HCT116 (cell line): ENCODE measurements at places on chromosomes 5 and 9. TPM values are rescaled to one million over a fixed set of nuclear protein-coding genes. Genes with fewer than 3 reads are reported as not detected.
A peak's percentile ranks its signal among the peaks of the same experiment; 100 is the strongest.

- no peak overlapping the region for H3K4me3 ChIP-seq
- DNase-seq: no peak
- no peaks in the 10 kb centered on the region for H3K27me3 ChIP-seq
- no peaks in the 10 kb centered on the region for H3K4me1 ChIP-seq
- H3K27ac ChIP-seq: no peak overlapping the region
Observed at GRCh38 chr5:143222287-143223231, 180.9 kb downstream of the NR3C1 start.

DNA sequence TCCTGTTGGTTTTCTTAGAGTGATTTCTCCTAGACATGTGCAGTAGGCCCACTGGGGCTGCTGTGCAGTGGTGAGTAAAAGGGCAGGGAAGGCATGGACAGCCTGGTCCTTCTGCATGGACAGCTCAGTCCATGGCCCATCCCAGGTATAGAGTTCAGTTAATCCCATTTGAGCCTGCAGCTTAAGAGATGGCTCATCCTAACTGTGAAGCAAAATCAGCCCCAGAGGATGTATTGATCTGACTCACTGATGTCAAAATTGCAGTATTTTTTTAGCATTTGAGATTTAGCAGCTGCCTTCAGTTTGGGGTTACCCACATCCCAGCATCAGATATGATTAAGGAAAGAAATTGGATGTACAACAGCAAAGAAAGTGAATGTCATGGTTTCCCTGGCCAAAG is 93.4 kb downstream of the PDE6A start:
- DNase-seq: no peak
- H3K36me3 ChIP-seq: no peaks in the 10 kb centered on the region
- no peaks in the 10 kb centered on the region for H3K27me3 ChIP-seq
- no peaks in the 10 kb centered on the region for H3K4me1 ChIP-seq
- no peak overlapping the region for H3K27ac ChIP-seq
- H3K4me3 ChIP-seq: no peak overlapping the region

DNA sequence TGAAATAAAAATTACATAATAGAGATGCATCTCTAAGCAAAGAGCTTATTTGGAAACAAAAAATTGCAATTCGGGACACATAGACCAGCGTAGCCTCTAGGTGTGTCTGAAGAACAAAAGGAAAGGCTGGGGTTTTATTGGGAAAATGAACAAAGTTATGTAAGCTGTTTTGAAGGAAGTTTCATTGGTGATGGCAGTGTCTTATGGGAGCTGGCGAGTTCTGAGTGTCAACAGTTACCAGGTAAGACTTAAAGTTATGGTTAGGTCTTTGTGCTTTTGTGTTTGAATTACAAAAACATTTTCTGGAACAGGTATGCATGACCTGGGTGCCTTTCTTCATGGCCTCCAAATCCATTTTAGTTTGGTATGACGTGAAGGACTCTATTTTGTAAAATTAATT is 48.9 kb downstream of the SLC27A6 start:
- no peak overlapping the region for H3K4me3 ChIP-seq
- H3K4me1 ChIP-seq: no peaks in the 10 kb centered on the region
- H3K27me3 ChIP-seq: no peaks in the 10 kb centered on the region
- H3K27ac ChIP-seq: no peak overlapping the region
- no peak for DNase-seq

DNA sequence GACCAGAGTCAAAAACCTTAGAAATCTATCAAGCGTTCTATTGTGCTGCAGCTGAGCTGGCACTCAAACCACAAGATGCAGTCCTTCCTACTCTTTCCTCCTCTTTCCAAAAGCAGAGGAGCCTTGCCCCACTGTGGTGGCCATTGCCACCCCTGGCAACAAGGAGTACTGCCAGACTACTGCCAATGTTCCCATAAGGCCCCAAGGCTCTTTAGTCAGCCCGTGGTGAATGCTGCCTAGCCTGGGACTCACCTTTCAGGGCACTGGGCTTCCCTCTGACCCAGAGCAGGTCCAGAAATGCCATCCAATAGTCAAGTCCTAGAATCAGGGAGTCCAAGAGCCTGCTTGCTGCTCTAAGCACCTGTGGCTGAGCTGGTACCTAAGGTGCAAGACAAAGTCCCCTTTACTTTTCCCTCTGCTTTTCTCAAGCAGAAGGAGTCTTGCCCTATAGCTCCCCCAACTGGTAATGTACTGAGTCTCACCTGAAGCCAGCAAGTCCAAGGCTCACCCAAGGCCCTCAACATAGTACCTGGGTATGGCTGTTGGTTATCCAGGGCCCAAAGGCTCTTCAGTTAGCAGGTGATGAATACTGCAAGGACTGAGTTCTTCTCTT is 219.4 kb downstream of the ATPSCKMT start:
- no peaks in the 10 kb centered on the region for H3K27me3 ChIP-seq
- H3K4me1 ChIP-seq: no peaks in the 10 kb centered on the region
- DNase-seq: peak; percentile 23

DNA sequence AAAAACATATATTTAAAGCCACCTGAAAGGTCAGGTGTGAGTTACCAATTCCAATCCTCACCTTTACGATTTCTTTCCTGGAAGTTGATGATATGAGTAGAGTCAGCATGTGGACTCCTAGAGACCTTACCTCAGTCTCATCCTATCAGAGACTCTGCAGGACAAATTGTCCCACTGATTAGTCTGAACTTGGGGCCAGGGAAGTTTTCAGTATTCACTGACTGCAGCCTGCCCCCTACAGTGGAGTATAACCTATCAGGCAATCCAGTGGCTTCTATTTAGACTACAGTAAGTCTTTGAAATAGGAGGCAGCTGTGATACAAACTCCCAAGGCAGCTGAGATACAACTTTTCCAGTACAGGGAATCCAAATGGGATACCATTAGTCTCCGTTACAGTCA is 449.4 kb upstream of the CDH10 start:
- no peaks in the 10 kb centered on the region for H3K4me1 ChIP-seq
- no peaks in the 10 kb centered on the region for H3K36me3 ChIP-seq
- H3K27me3 ChIP-seq: no peaks in the 10 kb centered on the region
- DNase-seq: no peak
- no peak overlapping the region for H3K4me3 ChIP-seq
- no peak overlapping the region for H3K27ac ChIP-seq

- no peak overlapping the region for H3K4me3 ChIP-seq
- no peaks in the 10 kb centered on the region for H3K4me1 ChIP-seq
- H3K27me3 ChIP-seq: no peaks in the 10 kb centered on the region
- H3K36me3 ChIP-seq: no peaks in the 10 kb centered on the region
Observed at GRCh38 chr5:11346336-11346735, 557.9 kb downstream of the CTNND2 start.

GRCh38 chr9:34027845-34028574 is 20.7 kb downstream of the UBAP2 start:
- no peaks in the 10 kb centered on the region; the same call in 1 of the 2 replicates for H3K36me3 ChIP-seq
- no peaks in the 10 kb centered on the region for H3K27me3 ChIP-seq
- no peak overlapping the region for H3K4me3 ChIP-seq
- H3K27ac ChIP-seq: no peak overlapping the region
- no peak for DNase-seq

- no peak for DNase-seq
- H3K4me1 ChIP-seq: no peaks in the 10 kb centered on the region
- H3K27ac ChIP-seq: no peak overlapping the region
Observed at GRCh38 chr5:14417792-14418765, 163.5 kb upstream of the OTULINL start.

DNA sequence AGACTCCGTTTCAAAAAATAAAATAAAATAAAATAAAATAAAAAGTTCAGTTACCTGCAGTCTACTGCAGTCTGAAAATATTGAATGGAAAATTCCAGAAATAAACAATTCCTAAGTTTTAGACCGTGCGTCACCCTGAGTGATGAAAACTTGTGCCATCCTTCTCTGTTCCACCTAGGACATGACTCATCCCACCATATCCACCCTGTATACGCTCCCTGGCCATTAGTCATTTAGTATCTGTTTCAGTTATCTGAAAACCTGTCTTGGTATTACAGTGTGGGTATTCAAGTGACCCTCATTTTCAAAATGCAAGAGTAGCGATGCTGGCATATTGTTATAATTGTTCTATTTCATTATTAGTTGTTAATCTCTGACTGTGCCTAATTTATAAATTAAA is 51.8 kb upstream of the TEX48 start:
- no peak for DNase-seq
- 0 out of 2 replicates have a peak, but pooled peaks cover 5% of the 10 kb centered on the region for H3K27me3 ChIP-seq
- peaks cover 4% of the 10 kb centered on the region; the same call in 1 of the 2 replicates for H3K4me1 ChIP-seq

GRCh38 chr9:82673919-82674318 is 389.0 kb downstream of the RASEF start:
- no peaks in the 10 kb centered on the region for H3K27me3 ChIP-seq
- no peak overlapping the region for H3K4me3 ChIP-seq
- no peak overlapping the region for H3K27ac ChIP-seq
- DNase-seq: no peak
- no peaks in the 10 kb centered on the region for H3K36me3 ChIP-seq

DNA sequence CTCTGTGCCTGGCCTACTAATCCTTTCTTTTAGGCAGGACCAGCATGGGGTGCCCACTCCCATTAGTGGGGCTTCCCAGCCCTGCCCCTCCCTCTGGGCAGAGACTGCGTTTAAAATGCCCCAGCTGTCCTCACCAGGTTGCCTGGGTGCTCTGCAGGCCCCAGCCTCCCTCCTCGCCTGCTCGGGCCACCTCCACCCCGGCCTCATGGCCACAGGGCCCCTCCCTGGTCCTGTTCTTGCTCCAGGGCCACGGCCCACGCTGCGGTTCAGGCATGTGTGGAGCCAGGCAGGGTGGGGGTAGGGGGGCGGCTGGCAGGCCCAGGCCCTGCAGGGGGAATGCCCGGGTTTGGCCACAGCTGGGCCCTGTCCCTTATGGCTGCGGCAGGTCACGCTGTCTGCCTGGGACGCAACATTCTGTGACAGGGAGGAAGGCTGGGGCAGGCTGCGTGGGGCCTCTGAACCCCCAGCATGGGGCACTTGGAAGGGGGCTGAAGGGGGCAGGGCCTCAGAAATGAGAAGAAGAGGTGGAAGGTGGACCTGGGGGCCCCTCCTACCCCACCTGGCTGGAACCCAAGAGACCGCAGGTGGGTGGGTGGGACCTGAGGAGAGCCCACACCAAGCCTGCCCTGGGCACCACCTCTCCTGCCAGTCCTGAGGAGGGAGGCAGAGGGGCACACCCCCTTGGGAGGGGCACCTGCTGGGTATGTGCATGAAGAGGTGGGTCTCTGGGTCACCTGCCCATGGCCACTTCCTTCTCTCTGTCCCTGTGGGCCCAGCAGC is at the start of gene LCN12:
TSS of gene LCN12 (plus strand) at position 733 of the 780 bp plus-strand sequence. CDS start 55 bp downstream, outside the sequence.
- H3K36me3 ChIP-seq: no peaks in the 10 kb centered on the region
- no peak for DNase-seq
- H3K27me3 ChIP-seq: no peaks in the 10 kb centered on the region
- no peak within 1 kb of the TSS for H3K27ac ChIP-seq
- no peak within 1 kb of the TSS for H3K4me3 ChIP-seq
- peaks cover 40% of the 10 kb centered on the region for H3K4me1 ChIP-seq

- no peaks in the 10 kb centered on the region for H3K4me1 ChIP-seq
- no peak for DNase-seq
- H3K27ac ChIP-seq: no peak overlapping the region
- H3K36me3 ChIP-seq: no peaks in the 10 kb centered on the region
Observed at GRCh38 chr5:34057569-34057968, 14.6 kb upstream of the C1QTNF3 start.

GRCh38 chr5:173689737-173690360 is 73.4 kb upstream of the BOD1 start:
- H3K27ac ChIP-seq: no peak overlapping the region
- DNase-seq: no peak
- no peaks in the 10 kb centered on the region for H3K27me3 ChIP-seq
- H3K4me3 ChIP-seq: no peak overlapping the region
- no peaks in the 10 kb centered on the region for H3K4me1 ChIP-seq

DNA sequence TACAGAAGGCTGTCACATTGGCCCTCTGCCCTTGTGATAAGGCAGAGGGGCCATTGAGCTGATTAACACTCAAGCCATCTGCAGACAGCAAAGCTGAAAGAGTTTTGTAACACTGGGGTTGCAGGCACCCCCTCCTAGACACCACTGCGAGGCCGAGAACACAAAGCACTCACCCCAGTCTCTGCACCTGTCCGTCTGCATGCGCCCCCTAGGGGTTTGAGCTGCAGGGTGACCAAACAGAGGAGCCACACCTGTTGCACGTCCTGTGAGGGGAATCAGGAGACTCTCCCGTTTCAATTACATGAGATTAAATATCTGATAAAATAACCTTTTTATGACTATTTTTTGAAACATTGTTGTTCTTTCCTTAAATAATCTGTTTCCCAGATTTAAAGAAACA is 1180.4 kb downstream of the CDH9 start:
- H3K27ac ChIP-seq: no peak overlapping the region
- H3K4me3 ChIP-seq: no peak overlapping the region
- H3K4me1 ChIP-seq: no peaks in the 10 kb centered on the region
- no peak for DNase-seq

DNA sequence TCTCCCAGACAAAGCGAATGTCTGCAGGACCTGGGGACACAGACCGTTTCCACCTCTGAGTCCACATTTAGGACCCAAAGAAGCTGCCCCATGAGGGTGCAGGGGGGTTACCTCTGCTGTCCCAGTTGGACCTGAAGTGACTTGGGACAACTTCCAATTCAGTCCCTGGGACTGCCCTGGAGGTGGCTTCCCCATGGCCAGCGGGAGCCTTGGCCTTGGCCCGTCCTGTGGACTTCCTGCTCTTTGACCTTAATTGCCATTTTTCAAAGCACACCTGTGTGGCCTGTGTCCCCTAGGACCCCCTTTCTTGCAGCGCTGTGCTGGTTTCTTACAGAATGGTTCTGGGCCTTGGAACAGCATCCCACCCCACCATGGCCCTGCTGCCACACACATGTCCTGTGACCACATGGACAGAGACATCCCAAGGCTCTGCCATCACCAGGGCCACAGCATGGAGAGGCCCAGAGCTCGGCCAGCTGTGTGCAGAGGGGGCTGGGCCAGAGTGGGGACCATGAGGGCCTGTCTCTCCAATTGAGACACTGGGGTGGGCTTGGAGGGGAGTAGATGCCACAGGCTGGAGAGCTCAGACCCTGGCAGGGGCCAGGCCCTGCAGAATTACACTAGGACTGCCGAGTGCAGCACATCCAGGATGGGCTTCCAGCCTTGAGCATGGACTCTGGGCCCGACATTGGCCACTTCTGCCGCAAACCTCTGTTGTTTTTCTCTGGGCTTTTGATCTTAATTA is 45.8 kb downstream of the SECISBP2 start:
- peaks cover 10% of the 10 kb centered on the region for H3K36me3 ChIP-seq
- H3K27me3 ChIP-seq: no peaks in the 10 kb centered on the region
- no peak overlapping the region for H3K27ac ChIP-seq
- H3K4me1 ChIP-seq: no peaks in the 10 kb centered on the region
- no peak overlapping the region for H3K4me3 ChIP-seq

GRCh38 chr9:98228392-98229089 is 26.9 kb downstream of the TBC1D2 start:
- H3K27me3 ChIP-seq: no peaks in the 10 kb centered on the region
- no peak overlapping the region for H3K4me3 ChIP-seq
- H3K4me1 ChIP-seq: peaks cover 35% of the 10 kb centered on the region
- H3K36me3 ChIP-seq: 0 out of 2 replicates have a peak, but pooled peaks cover 2% of the 10 kb centered on the region
- no peak for DNase-seq

- DNase-seq: no peak
- H3K36me3 ChIP-seq: no peaks in the 10 kb centered on the region
- no peaks in the 10 kb centered on the region for H3K27me3 ChIP-seq
- no peak overlapping the region for H3K4me3 ChIP-seq
Observed at GRCh38 chr5:143261748-143262392, 141.6 kb downstream of the NR3C1 start.

The PKD2L2 gene
- total RNA-seq: not detected

The PCDHGA3 gene
- total RNA-seq: not detected

The NKD2 gene
- total RNA-seq: 20.4 TPM

The C1QTNF3 gene
- 2.6 TPM for total RNA-seq

The ACTBL2 gene
- 0.07 TPM for total RNA-seq

The SPINK6 gene
- total RNA-seq: not detected

The ZNF879 gene
- not detected for total RNA-seq

The ASS1 gene
- total RNA-seq: 92.6 TPM

The ANGPTL2 gene
- total RNA-seq: 0.20 TPM

The TLX3 gene
- 4.6 TPM for total RNA-seq

The FAM221B gene
- total RNA-seq: not detected

The LRSAM1 gene
- total RNA-seq: 25.9 TPM

The PCDHB14 gene
- 0.27 TPM for total RNA-seq

The C5 gene
- total RNA-seq: 0.66 TPM

The NR5A1 gene
- total RNA-seq: 0.64 TPM
